ENCODE measurements at places on chromosomes 2 and 18. TPM values are rescaled to one million over a fixed set of nuclear protein-coding genes. Genes with fewer than 3 reads are reported as not detected.

DNA sequence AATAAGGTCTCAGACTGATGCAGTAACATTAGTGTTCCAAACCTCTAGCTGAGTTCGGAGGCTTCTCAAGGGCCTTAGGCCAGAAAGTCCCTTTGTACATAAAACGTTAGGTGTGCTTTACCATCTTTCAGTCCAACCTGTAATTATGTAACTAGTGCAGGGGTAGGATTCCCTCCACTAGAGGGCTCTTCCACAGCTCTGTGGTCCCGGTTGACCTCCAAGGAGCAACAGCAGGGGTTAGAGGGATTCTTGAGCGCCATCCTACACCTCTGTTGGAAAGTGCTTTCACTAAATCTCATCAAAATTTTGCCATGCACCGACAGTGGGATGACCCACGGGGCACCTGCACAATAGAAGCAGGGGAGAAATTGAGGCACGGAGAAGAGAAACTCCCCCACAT lies 155.8 kb upstream of the LRP1B start:
- no peak for DNase-seq

The IFT172 gene
- total RNA-seq = 28.5 TPM

The PLEKHA3 gene
- 6.2 TPM for total RNA-seq

The EGR4 gene
- total RNA-seq = under 0.01 TPM

The PCBP1 gene
- total RNA-seq = 30.6 TPM

- DNase-seq = no peak
These were observed 26.9 kb downstream of the ANO7 start for GRCh38 chr2:241215421-241215820.

- DNase-seq = peak; percentile 89
These were observed 146.6 kb downstream of the MAP4K4 start for GRCh38 chr2:101844055-101844635.

GRCh38 chr2:12127638-12128037 lies 381.2 kb downstream of the LPIN1 start:
- DNase-seq = no peak

DNA sequence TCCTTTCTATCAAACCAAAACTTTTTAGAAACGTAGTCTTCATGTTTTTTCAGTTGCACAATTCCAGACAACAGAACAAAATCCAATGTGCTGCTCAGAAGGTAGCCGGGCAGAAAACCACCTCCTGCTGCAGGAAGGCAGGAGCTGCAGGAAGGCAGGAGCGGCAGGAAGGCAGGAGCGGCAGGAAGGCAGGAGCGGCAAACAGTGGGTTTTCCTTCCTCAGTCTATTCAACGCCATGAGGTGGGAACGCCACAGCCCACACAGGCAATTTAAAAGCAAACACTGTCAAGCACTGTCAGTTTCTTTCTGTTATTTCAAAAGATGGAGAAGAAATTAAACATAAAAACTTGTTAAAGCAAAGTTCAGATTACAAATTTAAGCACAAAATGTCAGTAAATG lies 601.2 kb upstream of the SALL3 start:
- DNase-seq = no peak

DNA sequence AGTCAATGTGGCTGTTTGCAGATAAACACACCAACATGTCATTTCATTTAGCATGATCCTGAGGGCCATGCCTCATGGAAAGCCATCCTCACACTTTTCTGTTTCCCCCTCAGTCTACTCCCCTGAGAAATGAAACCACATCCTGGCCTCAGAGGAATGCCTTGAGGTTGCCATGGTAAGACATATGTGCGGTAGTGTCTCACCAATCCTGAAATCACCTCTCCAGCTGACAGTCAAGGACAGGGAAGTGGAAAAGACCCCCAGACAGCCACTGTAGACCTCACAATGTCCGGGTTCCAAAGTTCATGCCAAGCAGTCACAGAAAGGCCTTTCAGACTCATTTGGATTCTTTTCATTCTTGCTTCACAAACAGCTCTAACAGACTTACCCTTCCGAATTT lies 175.2 kb upstream of the PKDCC start:
- DNase-seq = no peak

DNA sequence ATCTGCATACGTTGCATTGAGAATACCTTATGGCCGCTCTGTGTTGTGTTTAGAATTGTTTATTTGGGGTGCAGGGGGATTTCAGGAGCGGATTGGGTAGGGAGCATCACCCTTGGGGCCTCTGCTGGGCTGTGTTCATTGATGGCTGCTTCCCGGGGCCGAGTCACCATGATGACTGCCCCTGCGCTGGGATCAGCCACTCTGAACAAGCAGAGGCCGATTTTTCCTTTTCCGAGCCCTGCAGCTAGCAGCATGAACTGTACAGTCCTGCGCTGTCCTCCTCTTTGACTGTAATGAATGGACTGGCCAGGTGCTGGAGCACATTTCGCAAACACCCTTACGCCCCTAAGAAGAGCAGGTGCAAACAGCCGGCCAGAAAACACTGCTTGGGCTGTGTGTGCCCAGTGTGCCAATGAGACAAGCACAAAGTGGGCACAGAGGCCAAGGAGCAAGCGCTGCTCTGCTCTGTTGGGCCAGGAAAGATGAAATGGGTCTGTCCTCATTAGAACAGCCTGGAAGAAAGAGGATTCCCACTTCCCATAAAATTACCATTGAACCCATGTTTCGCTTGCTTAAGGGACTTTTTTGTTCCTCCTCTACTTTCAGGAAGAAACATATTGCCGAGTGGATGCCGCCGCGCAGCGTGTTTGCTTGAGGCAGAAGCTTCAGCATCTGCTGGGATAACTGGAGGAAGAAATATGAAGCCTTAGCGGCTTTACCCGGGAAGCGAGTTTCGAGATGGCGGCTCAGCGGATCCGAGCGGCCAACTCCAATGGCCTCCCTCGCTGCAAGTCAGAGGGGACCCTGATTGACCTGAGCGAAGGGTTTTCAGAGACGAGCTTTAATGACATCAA lies 82.7 kb downstream of the SH3BP4 start:
- DNase-seq = no peak

GRCh38 chr2:44533508-44533907 lies 171.8 kb downstream of the CAMKMT start:
- DNase-seq = no peak

The TMEM247 gene
- not detected for total RNA-seq

The LBX2 gene
- total RNA-seq = 3.0 TPM

DNA sequence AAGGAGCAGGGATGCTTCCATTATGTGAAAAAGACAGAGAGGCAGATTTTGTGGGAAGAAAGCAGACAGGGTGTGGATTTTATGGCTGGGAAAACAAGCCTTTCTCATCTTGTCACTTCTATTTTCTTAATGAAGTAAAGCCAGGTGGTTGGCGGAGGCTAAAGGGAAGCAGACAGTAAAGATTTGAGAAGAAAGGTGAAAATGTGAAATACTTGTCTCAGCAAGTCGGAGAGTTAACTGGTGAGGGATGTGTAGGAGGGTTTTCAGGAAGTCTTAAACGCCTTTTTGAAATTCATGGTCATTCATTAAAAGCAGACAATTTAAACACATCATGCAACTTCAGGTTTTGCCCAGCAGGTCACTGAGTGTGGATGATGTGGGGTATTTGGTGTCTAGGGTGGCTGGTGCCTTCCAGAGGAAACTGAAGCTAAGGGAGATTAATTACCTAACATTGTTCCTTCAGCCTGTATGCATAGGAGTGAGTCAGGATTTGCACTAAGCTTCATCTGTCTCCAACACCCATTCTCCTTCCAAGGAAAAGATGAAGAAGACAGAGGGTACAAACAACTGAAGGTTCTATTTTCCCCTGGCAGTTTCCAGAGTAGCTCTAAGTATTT lies 20.7 kb downstream of the SLC14A2 start:
- DNase-seq = no peak

- peak; percentile 23 for DNase-seq
These were observed 318.9 kb upstream of the SYT4 start for GRCh38 chr18:43596105-43596712.

The ALK gene
- total RNA-seq = under 0.01 TPM

The ELOA2 gene
- total RNA-seq = not detected

DNA sequence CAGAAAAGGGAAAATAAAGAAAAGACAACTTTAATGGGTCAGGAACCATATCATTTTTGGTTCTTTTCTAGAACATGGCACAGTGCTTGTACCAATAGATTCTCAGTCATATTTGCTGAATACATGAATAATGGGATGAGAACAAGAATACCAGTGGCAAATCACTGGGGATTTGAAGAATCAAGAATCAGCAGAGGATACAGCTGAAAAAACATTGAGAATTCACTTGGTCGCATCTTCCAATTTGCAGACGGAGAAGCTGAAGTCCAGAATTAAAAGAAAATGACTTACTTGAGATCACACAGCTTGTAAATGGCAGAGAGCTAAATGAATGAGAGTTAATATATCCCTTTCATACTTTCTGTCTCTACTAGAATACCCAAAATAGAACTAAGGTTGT lies 362.2 kb downstream of the RAD51AP2 start:
- no peak for DNase-seq
